ENCODE measurements at places on chromosomes 5 and 9. TPM values are rescaled to one million over a fixed set of nuclear protein-coding genes. Genes with fewer than 3 reads are reported as not detected.

DNA sequence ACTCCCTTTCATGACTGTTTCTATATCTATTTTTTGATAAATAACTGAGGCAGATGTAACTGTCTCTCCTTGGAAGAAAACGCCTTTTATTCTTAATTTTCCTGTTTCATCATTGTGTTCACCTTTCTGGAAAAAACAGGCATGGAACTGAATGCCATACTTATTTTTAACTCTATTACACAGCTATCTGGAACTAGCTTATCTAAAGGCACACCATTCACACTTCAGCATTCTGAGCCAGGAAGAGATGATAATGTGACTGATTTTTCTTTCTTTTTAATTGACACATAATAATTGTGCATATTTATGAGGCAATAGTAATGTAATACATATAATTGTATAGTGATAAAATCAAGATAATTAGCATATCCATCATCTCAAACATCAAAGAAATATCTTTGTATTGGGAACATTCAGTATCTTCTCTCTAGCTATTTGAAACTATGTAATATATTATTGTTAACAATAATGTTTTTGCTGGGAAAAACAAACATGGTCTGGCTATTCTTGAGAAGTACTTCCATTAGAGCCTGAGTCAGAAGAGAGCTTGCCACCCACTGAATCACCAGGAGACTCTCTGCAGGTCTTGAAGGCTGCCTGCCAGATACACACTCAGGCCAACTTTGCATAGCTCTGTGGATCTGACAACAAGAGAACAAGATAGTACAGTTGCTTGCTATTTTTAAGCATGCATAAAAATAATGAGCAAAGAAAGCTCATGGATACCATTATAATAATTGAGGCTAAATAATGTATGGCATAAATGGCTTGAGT is 501.0 kb upstream of the EDIL3 start:
- peak; percentile 29 for DNase-seq

DNA sequence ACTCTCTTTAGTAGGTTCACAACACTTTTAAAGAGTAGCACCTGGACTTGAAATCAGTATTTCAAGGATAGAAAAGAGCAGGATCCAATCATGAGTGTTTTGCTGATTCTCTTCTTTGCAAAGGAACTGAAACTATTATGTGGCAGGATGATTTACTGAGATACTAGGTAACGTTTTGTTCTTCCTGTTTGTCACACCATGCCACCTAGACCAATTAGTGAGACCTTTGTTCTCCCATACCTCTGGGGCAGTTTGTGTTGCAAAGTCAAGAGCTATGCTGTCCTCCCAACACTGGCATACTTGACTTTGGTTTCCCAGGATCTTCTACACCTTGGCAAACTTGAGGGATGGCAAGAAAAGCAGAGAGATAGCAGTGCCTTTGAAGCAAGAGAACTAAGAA is 43.4 kb downstream of the PPP1R2B start:
- DNase-seq = no peak

GRCh38 chr5:122009436-122009835 is 47.7 kb downstream of the SRFBP1 start:
- DNase-seq = no peak

Gene NEK6
- total RNA-seq = 51.3 TPM
